Stimulated activated CD8-positive, alpha-beta memory T cell treated with anti-CD3 and anti-CD28 coated beads, Interleukin-15, amount 100 ng/mL, for 24 hours (primary cell): ENCODE measurements at places on chromosomes 12 and 14.
A peak's percentile ranks its signal among the peaks of the same experiment; 100 is the strongest.

DNA sequence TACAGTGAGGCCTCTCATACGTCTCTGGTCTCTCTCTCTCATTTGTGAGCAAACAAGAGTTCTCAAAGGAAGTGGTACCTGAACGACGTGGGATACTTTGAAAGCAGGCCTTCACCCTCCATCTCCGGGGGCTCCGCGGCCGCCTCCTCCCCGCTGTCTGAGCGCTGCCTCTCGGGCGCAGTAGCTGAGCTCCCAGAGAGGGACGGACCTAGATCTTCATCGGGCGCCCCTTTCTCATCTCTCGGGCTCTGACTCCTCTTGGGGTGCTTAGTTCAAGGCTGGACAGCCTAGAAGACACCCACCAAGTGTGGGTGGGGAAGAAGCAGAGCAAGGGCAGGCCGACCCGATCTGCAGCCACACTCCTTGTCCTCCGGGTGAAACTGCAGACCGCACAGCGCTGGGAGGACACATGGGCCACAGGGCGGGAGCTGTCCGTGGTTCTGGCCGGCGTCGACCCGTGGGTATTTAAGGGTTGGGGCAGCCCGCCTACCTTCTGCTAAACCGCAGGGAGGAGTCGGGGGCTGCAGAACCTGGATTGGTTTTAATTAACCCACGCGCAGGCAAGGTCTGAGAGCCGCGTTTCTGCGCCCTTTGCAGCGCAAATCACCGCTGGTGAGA lies 92.7 kb downstream of the PAH start:
- no peak for DNase-seq

GRCh38 chr12:57836442-57837375 lies 9.8 kb downstream of the CTDSP2 start:
- DNase-seq, result no peak

DNA sequence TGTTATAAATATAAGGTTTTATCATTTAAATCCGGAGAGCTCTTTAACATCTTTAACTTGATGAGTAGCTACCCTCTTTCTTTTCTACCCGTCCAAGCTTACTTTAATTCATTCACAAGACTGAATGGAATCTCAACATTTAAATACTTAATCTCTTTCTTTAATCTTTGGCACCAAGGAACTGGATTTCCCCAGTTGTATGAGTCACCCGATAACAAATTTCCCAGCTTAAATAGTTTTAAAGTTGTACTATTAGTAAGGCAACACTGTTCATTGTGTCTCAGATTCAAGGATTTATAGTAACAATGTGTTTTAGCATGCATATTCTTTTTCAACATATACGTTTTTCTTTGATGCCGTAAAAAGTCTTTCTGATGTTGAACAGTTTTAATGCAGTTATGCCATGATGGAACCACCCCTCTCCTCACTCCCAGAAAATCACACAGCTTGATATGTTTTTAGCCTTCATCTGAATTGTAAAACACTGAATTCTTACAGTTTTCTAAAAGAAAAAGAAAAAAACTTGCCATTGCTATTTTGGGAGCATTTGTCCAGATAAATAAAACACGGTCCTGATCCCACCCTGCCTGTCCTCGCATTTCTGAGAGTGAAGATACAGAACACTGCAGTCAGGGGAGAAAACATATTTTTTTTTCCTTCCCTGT lies 16.0 kb upstream of the LRP6 start:
- no peak for DNase-seq

- peak; percentile 12 for DNase-seq
Observed at GRCh38 chr12:130281153-130281799, 56.4 kb upstream of the PIWIL1 start.

DNA sequence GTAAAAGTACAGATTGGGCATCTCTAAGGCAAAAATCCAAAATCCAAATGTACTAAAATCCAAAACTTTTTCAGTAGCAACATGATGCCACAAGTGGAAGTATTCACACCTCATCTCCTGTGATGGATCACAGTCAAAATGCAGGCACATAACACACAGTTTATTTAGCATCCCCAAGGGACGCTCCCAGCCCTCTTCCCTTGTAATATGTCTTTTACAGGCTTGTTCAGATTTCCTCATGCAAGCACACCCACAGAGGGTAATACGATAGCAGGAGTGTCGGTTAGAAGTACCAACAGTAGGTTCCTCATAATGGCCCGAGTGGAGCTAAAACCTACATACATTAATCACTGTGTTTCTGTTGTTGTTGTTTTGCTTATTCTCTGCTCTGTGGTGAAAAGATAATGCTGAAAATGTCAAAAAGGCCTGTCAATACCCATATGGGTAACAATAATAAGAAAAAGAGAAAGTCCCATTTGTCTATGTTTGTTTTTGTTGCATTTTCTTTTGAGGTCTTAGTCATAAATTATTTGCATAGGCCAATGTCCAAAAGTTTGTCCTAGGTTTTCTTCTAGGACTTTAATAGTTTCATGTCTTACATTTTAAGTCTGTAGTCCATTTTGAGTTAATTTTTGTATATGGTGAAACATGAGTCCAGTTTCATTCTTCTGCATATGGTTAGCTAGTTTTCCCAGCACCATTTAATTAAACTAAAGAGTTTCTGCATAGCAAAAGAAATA lies 133.1 kb downstream of the LRIG3 start:
- DNase-seq, result no peak

DNA sequence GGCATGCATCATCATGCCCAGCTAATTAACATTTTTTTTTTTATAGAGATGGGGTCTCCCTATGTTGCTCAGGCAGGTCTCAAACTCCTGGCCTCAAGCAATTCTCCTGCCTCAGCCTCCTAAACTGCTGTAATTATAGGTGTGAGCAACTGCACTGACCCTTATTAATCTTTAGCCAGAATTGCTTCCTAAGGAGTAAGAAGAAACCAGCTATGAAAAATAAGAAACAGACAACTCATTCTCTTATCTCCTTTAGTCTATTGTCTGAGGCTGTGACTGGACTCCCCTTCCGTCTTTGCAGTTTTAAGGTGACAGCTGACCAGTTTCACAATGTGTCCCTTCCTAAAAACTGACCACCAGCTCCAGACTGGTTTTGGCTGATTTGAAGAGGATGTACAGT lies 52.4 kb downstream of the EMP1 start:
- no peak for DNase-seq

DNA sequence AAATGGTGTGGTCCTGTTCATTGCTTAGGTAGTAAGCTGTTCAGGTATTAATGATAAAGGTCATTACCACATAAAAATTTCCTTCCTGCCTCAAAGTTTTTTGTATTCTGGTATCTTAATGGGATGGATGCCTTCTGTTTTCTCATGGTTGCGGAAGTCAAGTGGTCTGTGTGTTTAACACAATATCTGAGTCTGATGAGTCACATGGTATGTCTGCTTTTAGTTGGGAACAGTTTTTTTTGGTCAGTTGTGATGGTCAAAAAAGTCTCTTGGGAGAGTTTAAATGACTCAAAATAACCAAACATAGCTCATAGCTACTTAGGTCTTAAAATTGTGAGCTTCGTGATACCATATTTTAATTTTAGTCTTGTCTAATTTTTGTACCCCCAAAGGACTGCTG lies 40.7 kb downstream of the STK38L start:
- no peak for DNase-seq

- DNase-seq, result no peak
Observed at GRCh38 chr14:71856199-71856919, 75.9 kb upstream of the RGS6 start.

- peak; percentile 47 for DNase-seq
Observed at GRCh38 chr14:35814371-35815005, 5.4 kb upstream of the RALGAPA1 start.

- no peak for DNase-seq
Observed at GRCh38 chr12:81461163-81461562, 298.0 kb downstream of the PPFIA2 start.

DNA sequence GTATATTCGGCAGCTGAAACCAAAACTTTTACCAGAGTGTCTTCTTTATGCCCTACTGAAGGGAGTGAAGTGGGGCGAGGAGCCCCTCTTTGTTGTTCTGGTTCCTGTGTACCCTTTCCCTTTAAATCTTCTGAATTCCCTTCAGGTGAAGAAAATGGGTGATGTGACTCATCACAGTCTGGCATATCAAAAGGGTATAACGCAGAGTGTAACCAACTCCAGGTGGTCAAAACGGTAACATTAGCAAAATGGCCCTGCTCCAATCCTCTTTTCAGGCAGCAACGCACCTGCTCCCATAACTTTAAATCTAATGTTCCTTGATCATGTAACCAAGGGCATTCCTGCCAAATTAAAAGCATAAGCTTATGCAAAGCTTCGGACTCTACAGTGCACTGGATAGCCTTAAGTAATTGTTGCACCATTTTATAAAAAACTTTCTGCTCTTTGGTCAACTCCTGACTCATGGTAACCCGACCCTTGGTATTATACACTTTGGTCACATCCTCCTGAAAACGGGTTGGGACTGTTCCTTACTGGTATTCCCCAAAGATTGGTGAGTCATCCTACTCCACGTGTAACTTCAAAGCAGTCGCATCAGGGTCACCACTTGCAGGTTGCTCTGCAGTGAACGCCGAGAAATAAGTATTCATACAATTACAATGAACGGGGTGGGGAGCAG lies 83.1 kb downstream of the KCNMB4 start:
- DNase-seq, result no peak

DNA sequence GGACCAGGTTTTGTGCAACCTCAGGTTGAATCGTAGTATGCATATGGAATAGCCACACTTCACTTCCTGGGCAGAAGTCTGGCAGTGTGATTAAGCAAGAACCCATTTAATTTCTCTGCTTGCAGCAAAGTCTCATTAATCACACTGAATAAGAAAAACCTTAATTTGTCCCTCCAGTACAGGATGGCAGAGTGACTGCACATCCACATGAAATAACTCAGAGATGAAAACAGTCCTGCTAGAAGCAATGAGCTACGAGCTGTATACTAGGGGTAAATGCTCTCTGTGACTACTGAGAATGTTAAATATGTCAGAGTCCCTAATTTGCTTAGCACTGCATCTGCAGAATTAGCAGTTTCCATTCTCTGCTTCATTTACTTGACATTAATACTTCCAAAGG lies 88.9 kb downstream of the ACSS3 start:
- DNase-seq, result no peak
